ENCODE measurements at places on chromosomes 11 and 22.

DNA sequence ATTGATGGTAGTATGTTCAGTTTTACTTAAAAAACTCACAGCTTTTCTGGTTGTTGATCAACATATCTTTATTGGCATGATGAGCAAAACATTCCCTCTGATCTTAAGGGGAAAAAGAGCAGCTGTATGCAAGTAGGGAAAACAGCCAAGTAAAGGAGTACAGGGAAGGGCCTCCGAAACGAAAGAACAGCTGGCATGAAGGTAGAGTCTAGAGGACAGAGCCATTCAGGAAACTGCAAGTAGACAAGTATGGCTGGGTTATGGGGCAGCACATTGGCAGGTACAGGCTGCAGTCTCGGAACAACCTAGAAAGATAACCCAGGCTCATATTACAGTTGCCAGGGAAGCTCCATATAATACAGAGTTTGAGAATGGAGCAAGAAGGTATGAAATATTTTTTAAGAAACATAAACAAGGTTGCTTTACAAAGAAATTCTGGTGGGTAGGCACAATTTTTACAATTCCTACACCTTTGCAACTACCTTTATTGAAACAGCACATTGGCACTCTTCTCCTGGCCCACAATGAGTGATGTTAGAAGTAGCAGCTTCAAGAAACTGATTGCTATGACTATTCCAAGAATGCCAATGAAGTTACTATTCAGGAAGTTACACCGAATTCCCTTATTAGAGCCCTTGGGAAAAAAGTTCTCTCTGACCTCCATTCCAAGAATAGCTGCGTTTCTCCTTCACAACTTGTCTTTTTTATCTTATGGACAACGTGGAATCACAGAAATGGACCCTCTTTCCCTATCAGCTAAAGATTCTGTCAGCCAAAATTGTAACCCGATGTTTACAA lies 45.2 kb downstream of the LGR4 start:
- DNase-seq, result peak; percentile 13

GRCh38 chr22:32880893-32881596 lies 79.5 kb downstream of the TIMP3 start:
- no peak for DNase-seq

DNA sequence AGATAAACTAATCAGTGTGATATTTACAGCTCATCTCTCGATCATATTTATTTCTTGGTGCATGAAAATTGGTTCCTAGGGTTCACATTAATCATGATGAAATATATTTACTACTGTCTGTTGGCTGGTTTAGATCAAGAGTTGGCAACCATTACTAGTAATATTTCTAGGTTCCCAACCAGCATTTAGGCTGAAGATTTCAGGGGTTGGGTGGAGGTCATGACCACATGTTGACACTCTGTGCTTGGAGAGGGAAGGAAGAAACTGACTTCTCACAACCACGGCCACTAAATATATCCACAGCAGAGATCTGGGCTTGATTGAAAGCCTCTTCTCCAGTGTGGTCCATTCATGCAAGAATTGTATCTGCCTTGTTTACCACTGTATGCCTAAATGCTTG lies 87.9 kb downstream of the ALX4 start:
- DNase-seq, result no peak

GRCh38 chr11:70756756-70757155 lies 358.4 kb downstream of the CTTN start:
- no peak for DNase-seq

DNA sequence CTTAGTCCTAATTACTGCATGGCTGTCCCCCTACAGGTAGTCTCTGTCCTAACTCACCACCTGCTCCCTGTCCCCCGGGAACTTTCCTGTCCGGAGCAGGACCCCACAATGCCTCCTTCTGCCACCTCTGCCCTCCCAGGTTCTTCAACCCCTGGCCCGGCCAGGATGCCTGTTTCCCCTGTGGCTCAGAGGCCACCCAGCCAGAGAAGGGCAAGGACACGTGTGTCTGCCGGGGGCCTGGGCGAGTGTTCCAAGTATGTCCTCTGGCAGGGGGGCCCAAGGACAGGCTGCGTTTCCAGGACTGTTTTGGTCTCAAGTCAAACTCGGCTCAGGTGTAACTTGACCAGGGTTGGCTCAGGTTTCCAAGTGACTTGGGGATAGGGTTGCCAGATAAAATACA lies 63.8 kb downstream of the BTG4 start:
- DNase-seq, result no peak

DNA sequence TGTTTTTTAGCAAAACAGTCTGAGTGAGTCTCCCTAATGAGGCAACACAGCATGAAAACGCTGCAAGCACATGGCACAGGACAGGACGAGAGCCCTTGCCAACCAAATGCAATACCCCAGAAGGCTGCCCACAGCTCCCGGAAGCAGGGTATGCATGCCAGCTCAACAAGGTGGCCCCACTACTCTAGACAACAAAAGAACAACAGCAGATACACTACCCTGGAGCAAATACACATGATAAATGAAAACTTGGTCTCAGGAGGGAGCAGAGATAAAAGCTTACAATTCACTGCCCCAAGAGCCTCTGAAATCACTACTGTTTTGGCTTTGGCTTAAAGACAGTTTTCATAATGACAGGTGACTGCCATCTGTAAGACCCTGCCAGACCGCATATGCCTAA lies 785.4 kb upstream of the API5 start:
- DNase-seq, result no peak

- DNase-seq, result no peak
Measured at GRCh38 chr11:73379189-73379880, 3.1 kb downstream of the RELT start.

DNA sequence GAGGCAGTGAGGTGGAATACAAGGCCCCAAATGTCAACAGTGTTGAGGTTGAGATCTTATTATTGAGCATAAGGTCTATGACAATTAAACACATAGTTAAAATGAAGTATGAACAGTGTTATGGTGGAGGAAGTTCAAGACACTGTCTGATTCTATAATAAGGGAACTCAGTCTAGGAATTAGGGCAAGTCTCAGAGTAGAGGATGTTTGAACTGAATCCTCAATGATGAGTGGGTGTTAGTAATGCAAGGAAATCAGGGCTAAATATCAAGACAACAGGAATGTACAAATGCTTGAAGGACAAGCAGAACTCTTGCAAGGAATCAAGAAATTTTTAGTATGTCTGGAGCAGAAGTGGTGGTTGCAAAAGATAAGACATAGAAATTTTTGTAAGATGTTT lies 53.0 kb downstream of the CWC15 start:
- no peak for DNase-seq

GRCh38 chr11:70327717-70328116 lies 57.2 kb downstream of the PPFIA1 start:
- DNase-seq, result no peak

DNA sequence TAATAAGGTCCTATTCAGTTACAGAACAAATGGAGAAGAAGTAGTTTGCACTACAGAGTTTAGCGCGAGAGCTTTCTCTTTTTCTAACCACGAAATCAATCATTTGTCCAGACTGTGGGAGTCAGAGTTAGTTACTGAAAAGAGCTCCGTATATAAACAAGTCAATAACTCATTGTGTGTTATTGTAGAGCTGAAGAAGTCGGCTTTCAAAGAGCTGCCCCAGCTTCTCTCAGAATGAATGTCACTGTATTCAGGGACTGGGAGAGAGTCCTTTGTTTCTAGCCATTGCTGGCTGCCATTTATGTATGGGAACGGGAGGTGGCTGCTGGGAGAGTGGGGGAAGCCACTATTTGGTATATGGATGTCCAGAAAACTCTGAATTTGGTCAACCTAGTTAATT lies 227.8 kb downstream of the DCDC1 start:
- DNase-seq, result no peak

DNA sequence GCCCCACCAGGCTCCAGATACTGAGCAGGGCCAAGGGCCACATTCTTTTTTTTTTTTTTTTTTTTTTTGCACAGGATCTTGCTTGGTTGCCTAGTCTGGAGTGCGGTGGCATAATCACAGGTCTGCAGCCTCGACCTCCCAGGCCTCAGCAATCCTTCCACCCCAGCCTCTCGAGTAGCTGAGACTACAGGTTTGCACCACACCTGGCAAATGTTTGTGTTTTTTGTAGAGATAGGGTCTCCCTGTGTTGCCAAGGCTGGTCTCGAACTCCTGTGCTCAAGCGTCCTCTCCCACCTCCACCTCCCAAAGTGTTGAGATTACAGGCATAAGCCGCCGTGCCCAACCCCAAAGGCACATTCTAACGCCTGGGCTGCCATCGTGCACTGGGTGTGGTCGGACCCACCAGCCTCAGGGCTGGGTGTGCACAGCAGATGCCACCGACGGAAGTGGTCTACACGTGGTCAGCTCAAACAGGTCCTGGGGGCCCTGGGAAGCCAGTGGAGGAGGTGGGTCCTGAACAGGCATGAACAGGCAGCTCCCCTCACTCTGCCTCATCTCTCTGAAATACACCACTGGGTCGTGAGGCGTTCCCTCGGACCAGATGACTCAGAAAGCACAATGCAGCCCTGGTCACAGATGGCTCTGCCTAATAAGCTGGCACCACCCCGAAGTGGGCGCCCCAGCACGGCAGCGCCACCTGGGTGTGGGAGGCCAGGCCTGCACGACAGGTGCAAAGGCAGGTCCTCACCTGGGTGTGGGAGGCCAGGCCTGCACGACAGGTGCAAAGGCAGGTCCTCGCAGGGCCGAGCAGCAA lies 5.1 kb upstream of the B4GALNT4 start:
- DNase-seq, result peak; percentile 85
